Activated naive CD8-positive, alpha-beta T cell treated with anti-CD3 and anti-CD28 coated beads, Interleukin-2, amount 10 ng/mL, durations not matched to agents 7 days and 5 days (primary cell): ENCODE measurements at places on chromosomes 7 and 10. TPM values are rescaled to one million over a fixed set of nuclear protein-coding genes. Genes with fewer than 3 reads are reported as not detected.

DNA sequence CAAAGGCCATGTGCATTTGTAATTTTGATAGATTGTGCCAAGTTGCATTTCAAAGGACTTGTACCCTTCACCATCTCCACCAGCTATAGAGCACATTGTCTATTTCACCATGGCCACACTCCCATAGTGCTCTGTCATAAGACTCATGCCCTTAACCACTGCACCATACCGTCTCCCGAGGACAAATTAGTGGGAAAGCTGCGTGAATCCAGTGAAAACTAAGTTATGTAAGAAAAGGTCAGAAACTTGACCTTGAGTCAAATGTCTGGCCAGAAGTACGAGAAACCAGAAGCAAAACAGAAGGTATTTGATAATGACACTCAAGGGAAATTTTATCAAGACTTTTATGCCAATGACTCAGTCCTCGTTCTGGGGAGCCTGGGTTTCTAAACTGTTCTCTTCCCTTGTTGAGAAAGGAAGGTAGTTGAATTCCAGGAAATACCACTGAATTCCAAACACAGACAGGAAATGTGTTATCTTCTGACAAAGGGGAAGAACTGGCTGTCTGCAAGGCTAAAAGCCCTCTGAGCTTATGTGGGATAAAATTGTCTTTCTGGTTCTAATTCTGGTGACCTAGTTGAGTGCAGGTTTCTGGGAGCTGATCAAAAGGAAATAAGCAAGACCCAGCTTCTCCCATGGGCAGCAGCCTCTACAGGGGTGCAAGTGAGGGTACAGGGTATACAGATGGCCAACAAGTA, 49.7 kb downstream of the CDK1 start:
- DNase-seq: no peak

DNA sequence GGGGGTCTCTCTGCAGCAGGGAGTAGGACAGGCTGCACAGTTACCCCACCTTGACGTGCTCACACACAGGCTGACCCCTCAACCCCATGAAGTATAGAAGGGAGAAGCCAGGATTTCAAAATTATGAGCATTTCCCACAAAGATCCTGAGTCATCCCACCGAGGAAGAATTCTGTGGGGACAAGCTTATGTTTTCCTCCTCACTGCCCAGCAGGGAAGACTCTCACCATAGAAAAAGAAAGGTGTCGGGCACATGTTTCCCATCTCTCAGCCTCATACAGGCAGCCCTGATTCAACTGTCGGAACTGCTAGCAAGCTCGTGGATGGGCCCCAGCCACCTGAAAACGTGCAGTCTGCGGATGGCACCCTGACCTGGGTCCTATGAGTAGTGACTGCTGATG, 499.7 kb upstream of the MKI67 start:
- no peak for DNase-seq

The FAM24A gene
- not detected for total RNA-seq

GRCh38 chr10:2509081-2509531, 558.2 kb upstream of the PFKP start:
- DNase-seq: no peak

- no peak for DNase-seq
Observed at GRCh38 chr7:72325561-72325960, 86.6 kb downstream of the CALN1 start.

GRCh38 chr10:61356354-61356753, 96.8 kb downstream of the TMEM26 start:
- no peak for DNase-seq

GRCh38 chr7:24290004-24290641, 6.1 kb downstream of the NPY start:
- DNase-seq: peak; percentile 29

DNA sequence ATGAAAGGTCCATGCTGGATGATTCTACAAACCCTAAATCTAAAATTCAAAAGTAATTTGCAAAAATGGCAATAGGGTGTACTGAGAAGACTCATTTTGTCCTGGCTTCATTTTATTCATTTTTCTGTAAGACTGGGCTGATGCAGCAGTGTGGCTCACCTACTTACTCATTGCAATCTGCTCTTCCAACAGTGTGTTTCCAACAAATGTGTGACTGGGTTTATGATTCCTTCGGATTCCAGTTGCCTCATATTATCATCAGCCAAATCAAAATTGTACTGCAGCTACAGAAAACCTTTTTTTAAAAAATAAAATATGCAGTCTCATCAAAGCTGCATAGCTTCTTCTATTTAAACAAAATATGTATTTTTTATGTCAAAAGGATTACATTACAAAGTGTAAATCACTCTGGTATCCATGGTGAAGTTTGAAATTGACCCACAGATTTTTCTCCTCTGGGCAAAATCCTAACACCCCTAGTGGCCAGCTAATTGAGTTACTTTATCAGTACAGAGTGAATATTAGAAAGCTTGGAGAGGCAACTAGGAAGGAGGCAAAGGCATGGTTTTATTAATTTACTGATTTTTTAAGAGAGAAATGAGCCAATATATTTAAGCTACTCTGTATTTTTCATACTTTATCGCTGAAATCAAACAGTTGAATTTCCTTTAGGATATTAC, 390.3 kb downstream of the MAGI2 start:
- no peak for DNase-seq
